ENCODE measurements at places on chromosomes 6 and 20. TPM values are rescaled to one million over a fixed set of nuclear protein-coding genes. Genes with fewer than 3 reads are reported as not detected.

- no peak for DNase-seq
Measured at GRCh38 chr6:20929283-20929682, 395.0 kb downstream of the CDKAL1 start.

DNA sequence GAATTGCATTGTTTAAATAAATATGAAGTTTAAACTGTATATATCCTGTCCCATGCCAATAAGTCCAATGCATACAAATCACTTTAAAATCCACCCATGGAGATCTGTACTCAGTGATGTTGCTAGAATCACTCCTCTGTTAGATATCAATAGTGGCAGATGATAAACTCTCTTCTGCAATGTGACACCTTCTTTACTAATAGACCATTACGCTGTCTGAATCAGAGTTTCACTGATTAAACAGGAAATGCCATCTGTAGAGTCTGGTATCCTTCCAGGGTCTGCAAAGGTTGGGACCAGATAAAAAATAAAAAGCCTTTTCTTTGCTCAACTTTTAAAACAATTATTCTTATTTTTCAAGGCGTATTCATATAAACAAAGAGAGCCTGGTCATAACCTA lies 134.5 kb downstream of the EDN3 start:
- no peak for DNase-seq

DNA sequence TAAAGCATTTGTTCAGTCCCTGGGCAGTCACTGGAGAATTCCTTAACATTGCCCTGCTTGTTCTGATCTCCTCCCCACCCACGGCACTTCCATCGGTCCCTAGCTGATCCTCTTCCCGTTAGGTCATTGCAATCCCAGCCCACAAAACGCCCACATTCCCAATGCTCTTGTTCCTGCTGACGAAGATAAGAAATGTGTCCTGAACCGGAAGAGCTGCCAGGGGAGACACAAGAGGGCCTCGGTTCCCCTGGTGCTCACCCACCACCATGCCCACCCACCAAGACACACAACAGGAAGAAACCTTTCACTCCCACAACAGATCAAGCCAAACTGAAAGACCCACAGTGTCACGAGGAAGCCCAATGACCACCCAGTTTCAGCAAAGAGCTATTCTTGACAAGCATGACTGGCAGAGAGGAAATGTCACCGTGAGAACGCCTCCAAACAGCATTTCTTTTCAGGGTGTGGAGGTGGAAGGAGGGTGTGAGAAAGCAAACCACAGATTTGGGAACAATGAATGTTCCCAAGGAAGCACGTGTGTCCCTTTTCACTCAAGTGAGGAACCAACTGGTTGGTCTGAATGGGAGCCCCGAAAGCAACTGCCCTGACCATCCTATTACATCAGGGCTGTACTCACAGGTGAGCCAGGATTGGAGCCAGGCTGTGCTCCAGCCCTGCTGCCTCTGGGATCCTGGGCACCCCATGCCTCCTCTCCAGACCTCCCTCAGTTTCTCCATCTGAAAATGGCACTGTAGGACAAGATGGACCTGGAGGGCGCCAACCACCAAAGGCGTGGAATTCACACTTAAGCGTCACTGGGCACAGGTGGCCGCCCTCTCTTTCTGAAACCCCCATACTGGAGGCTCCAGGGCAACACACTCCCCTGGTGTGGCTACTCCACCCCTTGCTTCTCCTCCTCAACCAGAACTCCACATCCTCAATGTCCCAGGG lies 97.5 kb downstream of the ZMYND8 start:
- no peak for DNase-seq

DNA sequence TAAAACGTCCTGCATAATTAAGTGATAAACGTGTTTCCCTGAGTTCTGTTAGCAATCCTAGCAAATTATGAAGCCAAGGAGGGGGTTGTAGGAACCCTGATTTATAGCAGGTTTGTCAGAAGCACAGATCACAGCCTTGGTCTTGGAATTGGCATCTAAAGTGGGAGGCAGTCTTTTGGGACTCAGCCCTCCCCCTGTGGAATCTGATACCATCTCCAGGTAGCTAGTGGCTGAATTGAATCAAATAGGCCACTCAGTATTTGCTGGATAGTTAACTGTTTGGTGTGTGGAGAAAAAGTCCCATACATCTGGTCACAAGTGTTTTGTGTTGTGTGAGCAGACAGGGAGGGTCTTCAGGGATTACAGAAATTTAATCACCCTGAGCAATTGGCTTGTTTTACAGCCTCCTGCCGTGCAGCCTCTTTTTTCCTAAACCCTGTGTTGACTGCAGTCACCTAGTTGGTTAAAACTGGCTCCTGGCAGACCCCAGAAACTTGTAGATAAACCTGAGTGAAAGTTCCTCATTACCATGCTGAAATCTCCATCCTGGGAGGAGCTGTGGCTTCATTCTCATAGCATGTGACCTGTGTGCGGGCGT lies 19.0 kb upstream of the KIFC1 start:
- no peak for DNase-seq

DNA sequence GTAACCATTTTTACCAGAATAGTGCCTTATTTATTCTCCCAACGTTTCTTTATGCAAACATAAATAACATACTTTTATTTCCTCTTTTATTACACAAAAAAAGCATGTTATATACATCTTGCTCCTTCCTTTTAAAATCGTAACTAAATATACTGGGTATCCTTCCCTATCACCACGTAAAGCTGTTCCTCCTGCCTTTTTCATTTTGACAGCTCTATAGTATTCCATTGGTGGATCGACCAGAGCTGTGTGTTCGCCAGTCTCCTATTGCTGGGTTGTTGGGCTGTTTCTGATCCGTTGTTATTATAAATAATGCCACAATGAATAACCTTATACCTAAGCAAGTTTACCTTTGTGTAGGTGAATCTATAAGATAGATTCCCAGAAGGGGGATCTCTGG lies 46.9 kb upstream of the DDR1 start:
- no peak for DNase-seq

- DNase-seq = no peak
Measured at GRCh38 chr6:163942790-163943189, 528.3 kb downstream of the QKI start.

Gene CD40
- 13.3 TPM for total RNA-seq

Gene SLC2A10
- 24.9 TPM for total RNA-seq

Gene RPS6KA2
- 25.8 TPM for total RNA-seq

DNA sequence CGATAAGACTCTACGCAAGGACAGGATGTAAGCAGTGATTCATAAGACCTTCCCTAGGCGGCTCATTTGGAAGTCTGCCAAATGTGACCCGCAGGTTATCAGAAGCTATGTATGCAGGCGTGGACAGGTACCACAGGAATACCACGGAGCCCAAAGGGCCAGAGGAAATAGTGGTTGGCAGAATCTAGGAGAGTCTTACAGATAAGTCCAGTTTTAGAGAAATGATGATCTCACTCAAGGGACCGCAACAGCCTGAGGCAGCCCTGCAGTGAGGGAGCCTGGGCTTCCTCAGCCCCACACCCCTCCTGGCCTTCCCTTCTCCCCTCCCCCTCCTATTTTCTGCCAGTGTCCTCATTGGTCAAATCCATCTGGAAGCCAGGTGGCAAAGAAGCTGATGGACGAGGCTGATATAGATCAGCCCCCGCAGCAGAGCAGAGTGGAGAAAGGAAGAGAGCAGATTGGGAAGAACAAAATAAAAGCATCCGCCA lies 110.6 kb downstream of the FNDC1 start:
- peak; percentile 37 for DNase-seq

DNA sequence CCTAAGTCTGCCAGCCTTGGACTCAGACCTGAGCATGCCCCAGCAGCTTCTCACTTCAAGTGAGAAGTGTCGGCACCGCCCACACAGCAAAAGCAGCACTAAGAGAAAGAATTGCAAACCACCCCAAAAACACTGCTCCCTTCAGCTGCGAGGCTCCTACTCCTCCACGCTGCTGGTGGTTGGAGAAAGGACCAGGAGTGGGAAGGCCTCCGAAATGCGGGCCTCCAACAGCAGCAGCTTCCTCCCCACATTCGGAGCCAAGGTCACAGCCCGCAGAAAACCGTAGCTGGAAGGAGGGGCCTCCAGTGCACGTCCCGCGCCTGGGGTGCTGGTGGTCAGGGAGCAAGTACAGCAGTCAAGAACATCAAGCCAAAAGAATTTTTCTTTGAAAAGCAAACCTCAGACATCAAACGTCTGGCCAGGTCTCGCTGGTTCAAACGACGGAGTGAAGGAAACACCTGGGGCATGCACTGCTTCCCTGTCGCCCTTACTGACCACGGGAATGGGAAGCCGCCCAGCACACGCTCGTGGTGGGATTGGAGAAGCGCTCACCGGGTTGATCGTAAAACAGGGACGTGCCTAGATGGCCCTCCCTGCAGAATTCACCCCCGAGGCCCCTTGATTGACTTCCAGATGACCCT lies 185.6 kb upstream of the CST7 start:
- DNase-seq = no peak

- DNase-seq = no peak
Measured at GRCh38 chr6:126631363-126631762, 291.4 kb downstream of the CENPW start.

- no peak for DNase-seq
Measured at GRCh38 chr20:53284256-53284655, 309.4 kb downstream of the ZNF217 start.

DNA sequence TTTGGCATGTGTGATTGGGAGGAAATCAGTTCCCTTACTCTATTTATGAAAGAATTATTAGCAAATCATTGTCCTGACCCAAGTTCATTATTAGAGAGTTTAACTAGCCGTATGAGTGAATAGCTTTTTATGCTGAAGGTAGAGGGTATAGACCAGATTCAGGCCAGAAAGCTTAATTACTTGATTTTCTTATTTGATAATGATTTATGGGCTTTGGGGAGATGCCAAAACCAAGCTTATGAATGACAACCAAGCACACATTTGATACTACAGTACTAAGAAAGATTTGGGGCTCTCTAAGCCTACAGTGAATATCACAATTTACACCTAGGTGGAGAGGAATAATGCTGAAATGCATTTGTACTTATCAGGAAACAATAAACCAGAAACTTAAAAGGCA lies 193.2 kb downstream of the ARHGAP18 start:
- DNase-seq = no peak

- DNase-seq = no peak
Measured at GRCh38 chr6:105186576-105186975, 6.8 kb upstream of the POPDC3 start.

DNA sequence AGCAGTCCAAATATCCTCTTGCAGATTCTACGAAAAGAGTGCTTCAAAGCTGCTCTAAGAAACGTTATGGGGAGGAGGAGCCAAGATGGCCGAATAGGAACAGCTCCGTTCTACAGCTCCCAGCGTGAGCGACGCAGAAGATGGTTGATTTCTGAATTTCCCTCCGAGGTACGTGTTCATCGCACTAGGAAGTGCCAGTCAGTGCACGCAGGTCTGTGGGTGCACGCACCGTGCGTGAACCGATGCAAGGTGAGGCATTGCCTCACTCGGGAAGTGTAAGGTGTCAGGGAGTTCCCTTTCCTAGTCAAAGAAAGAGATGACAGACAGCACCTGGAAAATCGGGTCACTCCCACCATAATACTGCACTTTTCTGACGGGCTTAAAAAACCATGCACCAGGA lies 272.1 kb upstream of the DEFB115 start:
- DNase-seq = no peak

DNA sequence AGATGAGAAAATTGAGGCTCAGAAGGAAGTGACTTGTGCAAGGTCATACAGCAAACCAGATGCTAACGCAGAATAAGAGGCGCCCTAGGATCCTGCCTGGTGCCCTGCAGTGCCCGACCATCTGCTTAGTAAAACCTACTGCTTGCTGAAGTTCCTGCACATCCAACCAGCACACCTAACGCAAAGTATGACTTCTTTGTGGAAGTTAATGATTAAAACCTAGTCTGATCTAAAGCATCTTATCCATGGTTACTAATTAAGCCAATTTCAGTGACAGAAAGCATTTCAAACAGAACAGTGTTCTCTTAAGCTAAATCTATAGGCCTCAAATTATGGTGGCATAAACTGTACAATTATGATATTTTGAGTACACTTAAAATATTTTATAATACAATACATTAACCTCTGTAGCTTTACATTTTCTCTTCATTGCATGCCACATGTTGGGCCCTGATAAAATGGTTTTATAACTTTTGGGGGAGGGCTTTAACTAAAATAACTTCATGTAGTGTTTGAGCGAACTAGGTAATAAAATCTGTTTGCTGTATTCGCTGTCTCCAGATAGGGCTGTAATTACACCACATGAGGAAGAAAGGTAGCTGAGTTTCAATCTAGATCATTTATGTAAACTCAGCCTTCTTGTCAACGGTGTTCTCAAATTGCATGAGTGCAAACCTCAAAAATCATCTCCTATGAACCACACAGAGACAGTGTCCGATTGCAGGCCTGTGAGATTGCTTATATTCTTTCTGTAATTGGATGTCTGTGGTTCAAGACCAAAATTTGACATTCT lies 37.5 kb upstream of the BEND3 start:
- peak; percentile 38 for DNase-seq

GRCh38 chr20:8012724-8013123 lies 6.8 kb downstream of the TMX4 start:
- no peak for DNase-seq

DNA sequence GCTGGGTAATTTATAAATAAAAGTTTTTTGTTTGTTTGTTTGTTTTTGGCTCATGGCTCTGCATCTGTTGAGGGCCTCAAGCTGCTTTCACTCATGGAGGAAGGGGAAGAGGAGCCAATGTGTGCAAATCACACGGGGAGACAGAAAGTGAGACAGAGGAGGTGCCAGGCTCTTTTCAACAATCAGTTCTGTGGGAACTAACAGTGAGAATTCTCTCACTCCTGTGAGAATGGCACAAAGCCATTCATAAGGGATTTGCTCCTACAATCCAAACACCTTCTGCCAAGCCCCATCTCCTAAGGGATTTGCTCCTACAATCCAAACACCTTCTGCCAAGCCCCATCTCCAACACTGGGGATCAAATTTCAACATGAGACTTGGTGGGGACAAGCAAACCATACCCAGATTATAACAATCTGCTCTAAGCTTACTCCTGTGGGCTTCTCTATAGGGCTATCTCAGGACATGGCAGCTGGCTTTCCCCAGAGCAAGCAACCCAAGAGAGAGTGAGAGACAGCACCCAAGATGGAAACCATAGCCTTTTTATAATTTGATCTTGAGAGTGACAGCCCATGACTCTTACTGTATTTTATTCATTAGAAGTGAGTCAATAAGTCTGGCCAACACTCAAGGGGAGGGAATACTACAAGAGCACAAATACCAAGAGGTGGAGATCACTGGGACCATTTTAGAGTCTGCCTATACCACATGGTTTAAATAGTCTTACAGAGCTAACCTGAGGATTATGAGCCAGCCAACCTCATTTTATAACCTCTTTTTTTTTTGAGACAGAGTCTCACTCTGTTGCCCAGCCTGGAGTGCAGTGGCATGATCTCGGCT lies 22.8 kb upstream of the LRRC1 start:
- no peak for DNase-seq

Gene CLDN20
- not detected for total RNA-seq

- no peak for DNase-seq
Measured at GRCh38 chr20:59508729-59509128, 95.6 kb upstream of the PHACTR3 start.

Gene KCTD20
- total RNA-seq = 45.1 TPM

All from Calu3 (cell line).